T-helper 17 cell (primary cell): ENCODE measurements at places on chromosomes 12 and 14. TPM values are rescaled to one million over a fixed set of nuclear protein-coding genes. Genes with fewer than 3 reads are reported as not detected.

- H3K27ac ChIP-seq = no peak overlapping the region
- H3K4me1 ChIP-seq = no peaks in the 10 kb centered on the region
- no peak overlapping the region for H3K4me3 ChIP-seq
- H3K27me3 ChIP-seq = peaks cover 5% of the 10 kb centered on the region
Measured at GRCh38 chr14:55780156-55780946, 200.3 kb downstream of the KTN1 start.

- H3K27ac ChIP-seq = no peak overlapping the region
- DNase-seq = no peak
- peaks cover 2% of the 10 kb centered on the region for H3K36me3 ChIP-seq
- peaks cover 5% of the 10 kb centered on the region for H3K4me1 ChIP-seq
- no peak overlapping the region for H3K4me3 ChIP-seq
Measured at GRCh38 chr12:109163167-109163566, 46.8 kb downstream of the ACACB start.

GRCh38 chr12:48973941-48974673 is 2.6 kb upstream of the WNT10B start:
- H3K27me3 ChIP-seq = peaks cover 50% of the 10 kb centered on the region
- no peak overlapping the region for H3K4me3 ChIP-seq
- peak overlapping the region; percentile 90 for H3K27ac ChIP-seq
- peaks cover 13% of the 10 kb centered on the region for H3K36me3 ChIP-seq
- no peak for DNase-seq

DNA sequence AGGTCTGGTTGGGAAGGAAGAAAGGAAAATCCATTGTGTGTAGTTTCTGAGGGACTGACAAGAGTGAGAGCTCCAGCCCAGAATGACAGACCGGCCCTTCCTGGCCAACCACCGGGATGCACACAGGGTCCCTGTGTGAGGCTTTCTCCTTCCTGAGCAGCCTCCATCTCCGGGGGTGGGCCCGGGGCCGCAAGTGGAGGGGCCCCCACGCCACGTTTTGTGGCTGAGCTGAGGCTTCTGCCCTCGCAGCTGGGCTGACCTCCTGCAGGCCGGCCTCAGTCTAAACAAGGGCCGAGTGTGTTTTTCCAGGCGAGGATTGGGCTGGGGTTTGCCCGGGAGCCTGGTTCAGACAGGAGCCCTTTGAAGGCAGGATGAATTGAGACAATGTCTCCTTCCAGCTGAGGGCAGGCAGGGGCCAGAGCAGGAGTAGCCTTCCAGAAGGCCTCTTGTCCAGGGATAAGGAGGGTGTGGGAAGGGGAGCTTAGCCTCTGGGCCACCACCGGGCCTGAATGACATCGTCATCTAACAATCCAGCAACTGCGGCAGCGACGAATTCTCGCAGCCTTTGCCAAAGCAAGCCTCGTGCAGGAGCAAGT is 96.5 kb upstream of the NCOR2 start:
- no peak overlapping the region for H3K27ac ChIP-seq
- no peaks in the 10 kb centered on the region for H3K27me3 ChIP-seq
- H3K4me3 ChIP-seq = no peak overlapping the region

DNA sequence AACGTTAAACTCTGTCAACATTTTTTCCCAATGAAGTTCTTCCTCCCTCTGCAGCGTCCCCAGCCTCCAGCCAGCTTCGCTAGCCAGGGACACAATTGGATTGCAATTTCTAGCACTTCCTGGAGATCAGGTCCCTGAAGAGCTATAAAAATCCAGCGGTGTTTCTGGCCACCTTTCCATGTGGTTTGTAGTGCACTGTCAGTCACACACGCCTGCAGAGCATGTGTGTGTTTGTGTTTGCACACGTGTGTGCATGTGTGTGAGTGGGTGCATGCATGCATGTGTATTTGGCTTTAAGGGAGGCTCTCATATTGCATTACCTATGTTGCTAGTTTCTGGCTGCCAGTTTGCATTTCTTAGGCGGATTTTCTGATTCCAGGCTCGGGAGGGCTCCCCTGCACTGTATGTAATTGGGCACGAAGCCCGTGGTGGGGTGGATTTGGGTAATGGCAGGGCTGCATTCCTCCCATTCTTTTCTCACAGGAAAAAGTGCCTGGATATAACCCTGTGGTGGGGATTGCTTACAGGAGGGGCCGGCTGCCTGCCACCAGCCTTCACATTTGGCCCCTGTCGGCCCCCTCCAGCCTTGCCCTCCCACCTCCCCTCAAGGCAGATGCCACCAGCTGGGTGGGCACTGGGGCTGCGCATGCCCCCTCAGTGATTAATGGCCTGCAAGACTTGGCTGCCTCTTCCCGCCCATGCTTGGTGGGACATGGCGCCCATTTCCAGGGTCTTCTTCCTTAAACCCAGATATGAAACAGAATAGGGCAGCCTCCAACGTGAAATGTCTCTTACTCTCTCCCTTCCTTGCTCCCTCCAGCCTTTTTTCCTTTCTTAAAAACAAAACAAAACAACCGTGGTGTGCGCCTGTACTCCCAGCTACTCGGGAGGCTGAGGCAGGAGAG is 74.0 kb downstream of the TSPAN9 start:
- H3K4me3 ChIP-seq = no peak overlapping the region
- no peak overlapping the region for H3K27ac ChIP-seq
- peaks cover 2% of the 10 kb centered on the region for H3K4me1 ChIP-seq
- no peak for DNase-seq
- H3K27me3 ChIP-seq = peaks cover 68% of the 10 kb centered on the region
- peaks cover 2% of the 10 kb centered on the region for H3K36me3 ChIP-seq

DNA sequence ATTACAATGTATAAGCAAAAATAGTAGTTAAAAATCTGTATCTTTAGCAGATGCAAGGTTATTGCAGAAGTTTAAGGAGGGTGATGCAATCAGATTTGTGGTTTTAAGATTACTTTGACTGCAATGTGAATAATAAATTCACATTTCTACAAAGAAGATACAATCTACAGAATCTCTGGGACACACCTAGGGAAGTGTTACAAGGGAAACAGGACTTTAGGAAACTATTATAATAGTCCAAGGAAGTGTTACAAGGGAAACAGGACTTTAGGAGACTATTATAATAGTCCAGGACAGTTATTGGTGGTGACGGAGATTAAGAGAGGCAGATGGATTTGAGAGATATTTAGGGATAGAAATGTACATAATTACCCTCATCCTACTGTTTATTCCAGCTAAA is 154.4 kb upstream of the GARIN6 start:
- DNase-seq = no peak
- H3K4me1 ChIP-seq = no peaks in the 10 kb centered on the region
- H3K4me3 ChIP-seq = no peak overlapping the region
- no peaks in the 10 kb centered on the region for H3K36me3 ChIP-seq
- H3K27ac ChIP-seq = no peak overlapping the region

GRCh38 chr12:38137716-38138115 is 178.9 kb upstream of the ALG10B start:
- H3K27me3 ChIP-seq = peaks cover 30% of the 10 kb centered on the region
- H3K27ac ChIP-seq = no peak overlapping the region
- H3K36me3 ChIP-seq = peaks cover 6% of the 10 kb centered on the region
- DNase-seq = no peak

DNA sequence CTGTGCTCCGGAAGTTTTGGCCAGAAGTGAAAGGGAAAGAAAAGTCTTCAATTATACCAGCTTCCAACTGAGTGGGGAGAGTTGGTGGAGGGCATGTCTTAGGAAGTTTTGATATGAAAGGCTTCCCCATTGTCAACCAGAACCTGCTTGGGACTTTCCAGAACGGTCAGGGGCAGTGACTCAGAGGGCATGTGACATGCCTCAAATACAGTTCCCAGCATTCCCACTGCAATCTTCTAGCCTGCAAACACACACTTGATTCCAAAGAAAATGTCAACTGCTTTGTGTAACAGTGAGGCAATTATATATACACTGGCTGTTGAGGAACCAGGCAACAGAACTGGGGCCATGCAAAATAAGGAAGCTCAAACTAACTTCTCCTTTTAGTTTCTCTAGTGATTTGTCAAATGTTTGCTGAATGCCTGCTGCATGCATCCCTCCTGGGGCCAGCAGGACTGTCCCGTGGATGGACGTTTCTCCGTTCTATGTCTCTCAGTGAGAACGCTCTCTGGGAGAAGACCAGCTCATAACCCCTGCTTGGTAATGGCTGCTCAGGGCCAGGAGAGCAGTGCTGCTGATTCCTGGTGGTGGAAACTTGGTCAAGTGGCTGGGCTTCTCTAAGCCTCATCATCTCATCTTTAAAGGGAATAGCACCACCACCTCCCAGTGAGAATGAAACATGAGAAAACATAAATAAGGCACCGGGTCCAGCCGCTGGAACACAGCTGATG is 18.3 kb downstream of the SLC25A47 start:
- H3K36me3 ChIP-seq = peaks cover 7% of the 10 kb centered on the region
- DNase-seq = no peak
- H3K4me3 ChIP-seq = no peak overlapping the region
- no peaks in the 10 kb centered on the region for H3K27me3 ChIP-seq
- H3K4me1 ChIP-seq = peaks cover 7% of the 10 kb centered on the region

DNA sequence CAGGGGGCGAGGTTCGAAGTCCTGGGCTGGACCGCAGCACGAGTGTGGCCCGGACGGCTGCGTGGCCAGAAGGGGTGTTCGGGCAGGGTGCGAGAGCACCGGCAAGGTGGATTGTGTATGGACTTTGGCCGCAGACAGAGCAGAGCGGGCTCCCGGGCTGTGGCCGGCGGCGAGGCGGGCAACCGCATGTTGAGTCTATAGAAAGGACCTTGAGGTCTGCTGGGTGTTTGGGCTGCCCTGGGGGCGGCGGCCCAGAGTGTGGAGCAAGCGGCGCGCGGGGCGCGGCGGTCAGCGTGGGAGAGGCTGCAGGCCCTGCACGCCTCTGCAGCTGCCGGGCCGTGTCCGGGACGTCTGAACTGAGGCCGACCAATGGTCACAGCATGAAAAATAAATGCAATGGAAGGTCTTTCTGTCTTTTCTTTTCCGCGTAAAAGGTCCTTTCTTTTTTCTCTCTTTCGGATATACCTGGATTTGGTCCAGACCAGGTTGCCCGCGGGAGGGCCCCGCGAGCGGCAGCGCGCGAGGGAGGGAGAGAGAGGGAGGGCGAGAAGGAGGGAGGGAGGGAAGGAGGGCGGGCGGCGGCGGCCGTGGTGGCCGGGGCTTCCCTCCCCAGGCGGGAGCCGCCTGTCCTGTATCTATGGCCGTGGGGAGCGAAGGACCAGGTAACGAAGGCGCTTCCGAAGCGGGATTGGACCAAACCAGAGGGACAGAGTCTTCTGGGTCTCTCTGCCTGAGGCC is 5.5 kb upstream of the HOXC9 start:
- peak overlapping the region; percentile 93 for H3K4me3 ChIP-seq
- H3K27ac ChIP-seq = peak overlapping the region; percentile 0
- H3K27me3 ChIP-seq = peaks cover 92% of the 10 kb centered on the region
- H3K36me3 ChIP-seq = peaks cover 8% of the 10 kb centered on the region

DNA sequence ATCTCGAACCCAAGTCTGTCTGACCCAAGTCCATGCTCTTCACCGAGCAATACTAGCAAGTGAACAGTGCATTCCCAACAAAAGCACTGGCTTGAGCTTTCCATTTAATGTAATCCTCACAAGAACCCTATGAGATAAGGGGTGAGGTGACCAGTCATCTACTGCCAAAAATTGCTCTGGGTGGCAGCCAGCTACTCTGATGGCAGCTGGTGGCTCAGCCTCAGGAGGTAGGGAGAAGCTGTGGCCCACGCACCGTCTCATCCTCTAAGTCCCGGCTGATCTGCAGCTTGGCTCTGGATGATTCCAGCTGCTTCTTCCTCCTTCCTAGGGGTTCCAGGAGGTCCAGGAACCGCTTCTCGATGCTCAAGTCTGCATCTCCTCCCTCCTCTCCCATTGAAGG is 75.2 kb downstream of the PLEKHG3 start:
- no peak overlapping the region for H3K27ac ChIP-seq
- no peaks in the 10 kb centered on the region for H3K36me3 ChIP-seq
- no peak overlapping the region for H3K4me3 ChIP-seq
- peaks cover 6% of the 10 kb centered on the region for H3K4me1 ChIP-seq

DNA sequence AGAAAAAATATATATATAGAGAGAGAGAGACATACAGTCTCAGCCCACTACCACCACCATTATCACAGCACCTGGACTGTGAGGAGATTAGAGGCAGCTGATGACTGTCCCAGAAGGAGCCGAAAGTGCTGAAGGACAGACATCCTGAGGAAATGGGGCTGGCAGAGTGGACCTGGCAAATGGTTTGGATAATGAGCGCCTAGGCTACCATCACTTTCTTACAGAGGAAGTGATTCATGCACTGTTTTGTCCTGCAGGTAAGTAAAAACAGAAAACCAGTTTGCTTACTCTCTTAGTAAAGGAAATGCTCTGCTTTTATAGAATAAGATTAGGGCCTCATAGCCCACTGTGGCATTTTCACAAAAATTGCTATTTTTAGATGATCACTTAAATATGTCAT is 28.6 kb upstream of the DNM1L start:
- H3K36me3 ChIP-seq = peaks cover 5% of the 10 kb centered on the region
- peaks cover 20% of the 10 kb centered on the region for H3K27me3 ChIP-seq
- no peak for DNase-seq

DNA sequence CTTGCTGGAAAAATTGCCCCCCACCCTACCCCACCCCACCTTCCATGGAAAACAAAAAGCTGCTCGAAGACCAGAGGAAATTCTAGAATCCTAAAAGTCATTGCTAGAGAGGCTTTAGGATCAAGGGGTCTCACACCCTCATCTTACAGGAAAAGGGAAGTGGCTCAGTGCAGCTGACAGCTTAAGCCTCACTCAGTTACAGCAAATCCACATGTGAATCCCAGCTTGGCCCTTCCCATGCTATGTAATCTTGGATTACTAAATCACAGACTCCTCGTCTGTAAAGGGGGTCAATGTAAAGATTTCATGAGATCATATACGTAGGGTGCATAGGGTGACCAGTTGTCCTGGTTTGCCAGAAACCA is 25.9 kb downstream of the CMKLR1 start:
- H3K36me3 ChIP-seq = peaks cover 4% of the 10 kb centered on the region
- H3K27ac ChIP-seq = no peak overlapping the region
- no peak for DNase-seq
- H3K4me1 ChIP-seq = peaks cover 14% of the 10 kb centered on the region
- no peak overlapping the region for H3K4me3 ChIP-seq

- H3K4me3 ChIP-seq = no peak overlapping the region
- peaks cover 2% of the 10 kb centered on the region for H3K36me3 ChIP-seq
- DNase-seq = no peak
Measured at GRCh38 chr12:97426492-97427116, 36.0 kb upstream of the RMST start.

DNA sequence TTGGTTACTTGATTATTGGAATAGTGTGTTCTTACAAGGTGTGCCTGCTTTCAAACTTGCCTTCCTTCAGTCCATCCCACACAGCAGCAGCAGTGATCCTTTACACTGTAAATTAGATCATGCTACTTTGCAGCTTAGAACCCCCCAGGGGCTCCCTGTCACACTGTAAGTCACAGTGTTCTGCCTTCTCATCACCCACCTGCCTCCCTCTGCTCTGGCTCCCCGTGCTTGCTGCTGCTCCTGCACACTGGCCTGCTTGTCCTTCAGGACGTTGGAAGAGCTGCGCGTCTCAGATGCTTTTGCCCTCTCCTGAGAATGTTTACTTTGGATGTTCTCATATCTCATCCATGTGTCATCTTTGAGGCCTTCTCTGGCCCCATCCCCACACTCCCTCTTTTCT is 27.3 kb downstream of the ZC3H14 start:
- no peak overlapping the region for H3K27ac ChIP-seq
- H3K36me3 ChIP-seq = peaks cover 23% of the 10 kb centered on the region
- no peaks in the 10 kb centered on the region for H3K27me3 ChIP-seq
- peaks cover 9% of the 10 kb centered on the region for H3K4me1 ChIP-seq
- no peak for DNase-seq

The SYCP3 gene
- 0.47 TPM for total RNA-seq

The MPHOSPH9 gene
- 68.3 TPM for total RNA-seq

The KCNJ8 gene
- not detected for total RNA-seq

The SLC35F4 gene
- not detected for total RNA-seq

The KCNH3 gene
- total RNA-seq = 3.1 TPM

The SVOP gene
- not detected for total RNA-seq
